NCI-H1436 (cell line): ENCODE measurements at places on chromosomes 4 and X.

DNA sequence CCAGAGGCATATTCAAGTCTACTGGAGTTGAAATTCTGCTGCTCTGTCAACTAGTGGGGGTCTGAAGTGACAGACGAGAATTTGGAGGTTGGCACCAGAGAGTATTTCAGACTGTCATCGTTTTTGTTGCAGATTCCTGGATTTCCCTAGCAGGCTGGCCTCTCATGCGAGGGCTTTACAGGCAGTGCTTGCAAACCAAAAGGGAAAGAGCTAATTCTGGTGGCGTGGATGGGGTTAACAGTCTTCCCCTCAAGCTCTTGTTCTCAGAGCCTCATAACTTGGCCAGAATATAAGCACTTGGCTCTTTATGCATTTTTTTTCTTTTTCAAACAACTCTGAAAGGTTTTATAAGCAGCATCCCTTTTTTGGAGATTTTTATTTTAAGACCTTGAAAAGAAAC, at the start of gene SPARCL1:
TSS of gene SPARCL1 (minus strand) at position 190 of the 400 bp plus-strand sequence. CDS start 29,802 bp downstream, outside the sequence.
- no peak for DNase-seq

GRCh38 chr4:37223732-37224131, 20.8 kb upstream of the NWD2 start:
- no peak for DNase-seq

- DNase-seq = no peak
Measured at GRCh38 chrX:41664908-41665307, 23.9 kb upstream of the GPR34 start.

DNA sequence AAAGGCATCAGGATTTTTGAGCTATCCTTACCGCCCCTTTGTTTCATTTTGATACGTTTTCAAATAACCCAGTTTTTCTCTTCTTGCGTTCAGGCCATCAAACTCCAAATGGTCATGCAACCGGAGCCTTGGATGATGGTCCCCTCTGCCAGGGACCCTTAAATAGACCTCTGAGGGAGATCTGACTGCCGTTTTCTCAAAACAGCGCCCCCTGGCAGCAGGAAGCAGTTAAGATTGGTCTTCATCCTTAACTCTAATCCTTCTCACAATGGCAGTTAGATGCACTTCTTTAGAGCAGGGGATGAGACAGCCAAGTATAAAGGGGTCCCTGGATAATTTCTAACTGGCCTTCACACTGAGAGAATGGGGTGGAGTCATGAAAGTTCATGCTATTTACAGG, 525.0 kb upstream of the SPANXN1 start:
- DNase-seq = no peak

DNA sequence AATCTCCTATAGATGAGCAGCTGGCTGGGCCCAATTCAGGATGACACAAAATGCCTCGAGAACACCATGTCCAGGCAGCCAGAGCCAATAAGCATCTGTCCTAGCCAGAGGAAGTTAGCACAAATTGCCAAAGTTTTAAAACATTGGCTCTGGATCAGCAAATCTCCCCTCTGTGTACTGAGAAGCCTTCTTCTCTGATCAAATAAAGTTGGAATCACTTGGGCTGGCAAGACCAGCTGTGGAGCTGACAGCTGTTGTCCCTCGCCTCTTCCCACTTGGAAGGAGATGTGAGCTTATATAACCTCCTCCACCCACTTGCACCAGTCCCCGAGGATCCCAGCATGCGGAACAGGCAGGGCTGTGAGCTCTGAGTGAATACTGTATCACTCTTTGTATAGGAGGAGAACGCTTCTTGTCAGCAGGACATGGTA, 183.9 kb downstream of the OPHN1 start:
- DNase-seq = no peak

GRCh38 chr4:181548873-181549575, 694.2 kb upstream of the TENM3 start:
- DNase-seq = peak; percentile 61

GRCh38 chr4:139419388-139419914, 34.5 kb upstream of the RAB33B start:
- DNase-seq = no peak

- no peak for DNase-seq
Measured at GRCh38 chrX:153556767-153557166, 39.3 kb downstream of the ATP2B3 start.

- no peak for DNase-seq
Measured at GRCh38 chr4:113790478-113790877, 28.9 kb upstream of the CAMK2D start.

DNA sequence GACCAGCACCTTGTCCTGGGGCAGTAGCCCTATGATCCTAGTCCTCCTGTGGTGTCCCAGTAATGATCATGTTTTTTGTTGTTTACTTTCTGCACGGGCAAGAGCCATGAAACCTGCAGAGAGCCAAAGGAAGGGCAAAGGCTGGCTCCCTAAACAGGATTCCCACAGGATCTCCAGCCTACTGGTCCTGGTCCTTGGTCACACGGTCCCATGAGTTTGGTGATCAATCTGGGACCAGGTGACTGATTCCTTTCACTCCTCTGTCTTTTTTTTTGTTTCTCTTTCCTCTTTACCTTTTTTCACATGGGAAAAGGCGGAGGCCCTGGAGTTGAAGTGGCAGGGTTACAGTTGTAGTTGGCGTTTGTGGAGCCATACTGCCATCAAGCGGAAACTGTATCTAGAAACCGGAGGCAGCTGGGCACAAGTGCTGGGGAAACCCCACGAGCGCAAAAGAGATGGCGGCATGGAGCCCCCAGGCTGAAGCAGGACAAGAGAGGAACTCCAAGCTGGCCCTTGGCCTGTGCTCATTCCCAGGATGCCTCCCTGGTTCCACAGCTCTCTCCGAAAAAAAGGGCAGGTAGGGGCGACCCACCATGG, 34.6 kb downstream of the NBDY start:
- no peak for DNase-seq

DNA sequence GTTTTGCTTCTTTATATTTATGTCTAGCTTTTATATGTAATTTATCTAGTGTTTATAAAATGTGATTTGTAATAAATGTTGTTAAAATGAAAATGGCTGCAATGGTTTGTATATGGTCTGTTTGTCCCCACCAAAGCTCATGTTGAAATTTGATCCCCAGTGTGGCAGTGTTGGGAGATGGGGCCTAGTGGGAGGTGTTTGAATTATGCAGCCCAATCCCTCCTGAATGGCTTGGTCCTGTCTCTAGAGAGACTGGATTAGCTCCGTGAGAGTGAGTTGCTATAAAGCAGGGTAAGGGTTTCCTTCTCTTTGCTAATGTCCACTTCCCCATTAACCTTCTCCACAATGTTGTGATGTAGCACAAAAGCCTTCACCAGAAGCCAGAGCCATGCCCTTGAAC, 30.0 kb upstream of the JADE3 start:
- no peak for DNase-seq

DNA sequence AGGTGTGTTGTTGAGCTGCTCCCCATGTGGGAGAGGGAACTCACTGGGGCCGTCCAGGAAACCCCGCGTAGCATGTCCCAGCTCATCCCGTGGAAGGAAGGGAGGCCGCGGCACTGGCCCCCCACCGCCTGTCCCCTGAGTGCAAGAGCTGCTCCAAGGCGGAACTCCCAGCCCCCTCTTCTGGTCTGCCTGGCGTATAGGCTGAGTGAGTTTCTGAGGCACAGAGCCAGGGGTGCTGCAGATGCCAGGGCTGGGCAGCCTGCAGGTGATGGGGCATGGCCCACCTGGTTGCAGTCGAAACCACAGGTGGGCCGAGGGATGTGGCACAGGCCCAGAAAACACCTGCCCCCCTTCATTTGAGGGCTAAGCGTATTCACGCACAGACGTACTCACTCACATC, 49.6 kb downstream of the ABLIM2 start:
- DNase-seq = no peak

GRCh38 chr4:138297743-138298405, 55.7 kb upstream of the SLC7A11 start:
- DNase-seq = no peak

DNA sequence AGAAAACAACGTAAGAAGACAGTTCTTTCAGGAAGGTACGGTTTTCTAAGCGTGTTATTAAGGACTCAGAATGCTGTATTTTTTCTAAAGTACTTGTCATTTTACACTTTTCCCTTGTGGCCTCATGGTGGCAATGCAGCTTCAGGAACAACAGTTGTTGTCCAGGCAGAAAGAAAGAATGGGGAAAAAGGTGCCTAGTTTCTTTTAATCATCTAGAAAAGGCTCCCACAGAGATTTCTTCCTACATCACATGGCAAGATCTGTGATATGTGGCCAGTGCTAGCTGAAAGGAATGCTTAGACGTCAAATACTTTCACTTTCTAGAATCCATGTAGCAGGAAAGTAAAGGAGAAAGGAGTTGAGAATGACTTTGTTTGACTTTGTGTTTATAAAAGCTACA, 49.0 kb upstream of the TRAM1L1 start:
- DNase-seq = no peak

DNA sequence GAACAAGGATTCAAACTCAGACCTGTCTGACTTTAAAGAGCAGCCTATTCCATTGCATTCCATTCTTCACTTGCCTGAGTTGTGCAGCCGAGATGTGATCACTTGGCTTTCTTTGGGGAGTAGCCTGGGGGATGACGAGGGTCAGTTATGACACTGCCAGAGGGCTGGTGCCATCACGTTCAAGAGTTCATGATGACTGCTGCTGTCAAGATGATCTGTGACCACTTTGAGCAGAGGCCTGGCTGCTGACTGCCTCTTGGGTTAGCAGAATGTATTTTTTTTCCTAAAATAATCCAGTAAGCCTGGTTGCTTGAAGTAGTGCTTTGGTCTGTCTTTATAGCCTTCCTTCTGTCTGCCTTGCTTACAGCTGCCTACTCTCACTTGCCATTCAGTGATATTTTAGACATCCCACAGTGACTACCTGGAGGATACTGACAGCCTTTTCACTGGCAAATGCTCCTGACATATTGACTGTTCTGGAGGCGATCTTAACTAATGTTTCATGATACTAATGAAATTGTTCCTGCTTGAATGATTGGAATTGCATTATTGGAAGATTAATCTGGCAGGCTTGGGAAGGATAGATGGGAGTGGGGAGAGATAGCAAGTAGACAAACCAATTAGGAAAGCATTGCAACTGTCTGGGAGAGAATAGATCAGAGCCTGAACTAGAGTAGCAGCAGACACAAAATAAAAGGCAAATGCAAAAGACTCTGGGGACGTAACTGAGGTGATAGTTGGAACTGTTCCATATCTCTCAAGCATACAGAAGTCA, 221.6 kb upstream of the LCORL start:
- DNase-seq = no peak

GRCh38 chr4:106529348-106530023, 160.9 kb upstream of the GIMD1 start:
- DNase-seq = no peak

- DNase-seq = no peak
Measured at GRCh38 chr4:96355414-96355813, 515.5 kb downstream of the PDHA2 start.

DNA sequence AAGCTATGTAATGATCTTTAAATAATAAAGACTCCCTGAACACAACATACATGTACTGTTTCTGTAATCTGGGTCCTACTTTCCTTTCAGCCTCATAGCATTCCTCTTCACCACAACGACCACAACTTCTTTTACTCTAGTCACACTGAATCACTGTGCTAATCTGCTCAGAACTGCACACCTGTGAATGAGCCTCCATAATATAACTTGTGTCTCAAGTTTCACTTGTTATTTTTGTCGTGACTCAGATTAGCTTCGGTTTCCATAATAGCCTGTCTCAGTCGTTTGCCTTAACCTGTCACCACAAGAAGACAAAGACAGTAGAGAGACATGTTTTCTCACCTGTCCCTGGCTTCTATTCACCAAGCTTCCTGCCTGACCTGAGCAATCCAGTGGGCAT, 61.8 kb downstream of the MAGED1 start:
- DNase-seq = no peak

DNA sequence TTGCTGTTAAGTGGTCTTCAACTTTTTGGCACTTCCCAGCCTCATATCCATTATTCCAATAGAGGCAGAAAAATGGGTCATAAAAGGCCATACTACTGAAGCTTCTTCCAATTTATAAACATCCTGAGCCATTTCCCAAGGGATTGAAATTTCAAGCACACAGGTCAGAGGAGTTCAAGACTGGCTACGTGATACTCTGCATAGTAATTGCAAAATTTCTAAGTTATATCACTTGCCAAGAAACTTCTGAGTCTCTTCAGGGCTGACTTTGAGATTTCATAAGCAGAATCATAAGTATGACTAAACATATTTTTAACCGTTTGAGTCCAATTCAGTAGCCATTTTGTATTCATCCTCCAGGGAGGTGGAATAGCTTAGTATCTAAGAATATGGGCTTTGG, 75.6 kb upstream of the RXFP1 start:
- no peak for DNase-seq
